ENCODE measurements at places on chromosomes 4 and X.

- no peak for DNase-seq
Observed at GRCh38 chr4:130722361-130722760, 1626.4 kb downstream of the C4orf33 start.

GRCh38 chr4:37905533-37906169 lies 14.8 kb downstream of the TBC1D1 start:
- no peak for DNase-seq

- no peak for DNase-seq
Observed at GRCh38 chr4:1785592-1785991, 7.5 kb upstream of the FGFR3 start.

GRCh38 chr4:147794787-147795413 lies 63.0 kb downstream of the ARHGAP10 start:
- DNase-seq = no peak

DNA sequence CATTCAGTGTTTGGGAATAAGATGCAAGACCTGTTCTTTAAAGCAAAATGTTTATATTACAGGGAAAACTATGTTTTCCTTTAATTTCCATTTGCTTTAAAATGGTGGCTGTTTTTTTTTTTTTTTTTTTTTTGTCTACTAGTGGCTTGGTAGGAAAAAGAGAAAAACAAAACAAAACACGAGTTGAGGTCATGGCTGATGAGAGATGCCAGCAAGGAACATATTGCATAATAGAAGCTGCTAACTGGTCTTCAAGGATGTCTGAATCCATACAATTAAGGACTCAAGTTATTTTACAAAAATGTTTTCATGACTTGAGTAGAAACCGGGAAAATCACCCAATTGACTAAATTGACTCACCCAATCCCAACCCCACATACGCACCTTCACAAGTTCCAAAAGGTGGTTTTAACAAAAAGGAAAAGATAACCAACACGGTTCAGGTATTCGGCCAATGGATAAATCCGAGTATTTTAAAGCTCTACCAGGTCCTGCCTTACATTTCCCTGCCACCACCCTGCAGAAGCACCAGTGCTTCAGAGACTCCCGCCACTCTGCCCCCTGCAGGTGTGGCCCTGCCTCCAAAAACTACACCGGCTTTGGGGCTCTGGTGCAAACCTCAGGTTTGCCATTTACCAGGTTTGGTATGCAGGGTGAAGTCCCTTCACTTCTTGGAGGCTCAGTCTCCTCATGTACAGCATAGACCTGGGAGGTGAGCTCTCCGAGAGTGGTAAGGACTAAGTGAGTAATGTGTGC lies 27.1 kb downstream of the PIR start:
- peak; percentile 47 for DNase-seq

GRCh38 chr4:27304751-27305150 lies 444.1 kb downstream of the STIM2 start:
- no peak for DNase-seq

DNA sequence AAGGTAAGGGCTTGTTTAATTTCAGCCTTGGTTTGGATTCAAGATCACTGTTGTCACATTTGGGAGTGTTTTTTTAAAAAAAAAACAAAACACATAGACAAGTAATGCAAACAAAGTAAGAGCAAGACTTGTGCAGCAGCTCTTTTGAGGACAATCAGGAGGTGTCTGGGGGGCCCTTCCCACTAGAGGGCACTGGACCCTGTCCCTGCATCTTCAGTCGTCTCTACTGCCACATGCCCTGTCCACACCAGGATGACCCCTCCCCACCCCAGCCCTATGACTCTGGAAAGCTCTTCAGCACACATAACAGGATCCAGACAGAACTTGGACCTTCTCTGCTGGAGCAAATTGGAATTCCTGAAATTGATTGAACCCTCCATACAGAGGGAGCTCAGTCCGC lies 71.0 kb downstream of the USP46 start:
- no peak for DNase-seq

- DNase-seq = no peak
Observed at GRCh38 chr4:7967501-7968261, 28.0 kb upstream of the AFAP1 start.

GRCh38 chr4:105946771-105947170 lies 51.5 kb downstream of the NPNT start:
- no peak for DNase-seq

DNA sequence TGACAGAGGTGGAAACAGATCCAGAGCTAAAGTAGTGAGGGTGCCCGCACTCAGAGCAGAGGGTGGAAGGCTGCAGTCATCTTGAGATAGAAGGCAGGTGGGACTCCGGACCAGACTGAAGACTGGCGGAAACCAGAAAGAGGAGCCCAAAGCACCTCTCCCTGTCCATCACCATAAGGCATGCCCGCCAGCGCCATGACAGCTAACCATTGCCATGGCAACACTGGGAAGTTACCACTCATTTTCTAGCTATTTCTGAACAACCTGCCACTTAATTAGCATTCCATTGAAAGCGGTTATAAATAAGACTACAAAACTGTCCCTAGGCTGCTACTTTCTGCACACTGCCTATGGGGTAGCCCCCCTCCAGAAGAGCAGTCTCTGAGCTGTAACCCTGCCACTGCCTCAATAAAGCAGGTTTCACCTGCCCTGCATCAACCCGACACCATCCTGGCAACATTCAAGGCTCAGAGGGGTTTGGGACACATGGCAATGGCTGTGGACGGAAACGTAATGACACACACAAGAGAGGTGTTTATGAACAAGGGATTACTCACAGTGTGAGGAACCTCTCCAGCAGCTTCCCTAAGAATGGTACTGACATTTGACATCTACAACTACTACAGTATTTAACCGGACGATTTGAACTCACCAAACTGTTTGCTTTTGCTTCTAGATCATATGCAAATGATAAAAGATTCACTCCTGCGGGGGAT lies 27.8 kb upstream of the FGFBP2 start:
- DNase-seq = no peak

DNA sequence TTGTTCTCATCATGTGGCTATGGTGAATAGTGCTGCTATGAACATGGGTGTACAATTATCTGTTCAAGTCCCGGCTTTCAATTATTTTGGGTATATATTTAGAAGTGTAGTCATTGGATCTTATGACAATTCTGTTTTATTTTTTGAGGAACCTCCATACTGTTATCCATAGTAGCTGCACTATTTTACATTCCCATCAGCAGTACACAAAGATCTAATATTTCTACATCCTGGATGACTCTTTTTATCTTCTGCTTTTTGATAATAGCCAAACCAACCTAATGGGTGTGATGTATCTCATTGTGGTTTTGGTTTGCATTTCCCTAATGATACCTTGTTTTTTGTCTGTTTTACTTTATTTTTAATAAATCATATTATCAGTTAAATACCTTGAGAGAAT lies 12.9 kb upstream of the IL13RA1 start:
- DNase-seq = no peak

GRCh38 chr4:182855312-182855711 lies 61.9 kb downstream of the DCTD start:
- no peak for DNase-seq

DNA sequence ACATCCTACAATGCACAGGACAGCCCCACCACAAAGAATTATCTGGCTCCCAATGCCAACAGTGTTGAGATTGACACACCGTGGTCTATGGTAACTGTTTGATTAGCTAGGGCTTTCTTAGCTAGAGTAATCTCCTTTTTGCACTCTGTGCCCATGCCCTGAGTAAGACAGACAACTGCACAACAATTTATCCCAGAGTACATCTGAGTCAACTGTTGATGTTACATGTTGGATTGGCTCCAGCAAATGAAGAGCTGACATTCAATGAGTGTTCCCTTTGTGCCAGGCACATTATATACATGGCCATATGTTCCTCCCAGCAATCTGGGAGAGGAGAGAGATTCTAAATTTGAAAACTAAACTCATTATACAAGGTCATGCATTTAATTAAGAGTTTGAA lies 3.9 kb upstream of the FAM9C start:
- peak; percentile 78 for DNase-seq

DNA sequence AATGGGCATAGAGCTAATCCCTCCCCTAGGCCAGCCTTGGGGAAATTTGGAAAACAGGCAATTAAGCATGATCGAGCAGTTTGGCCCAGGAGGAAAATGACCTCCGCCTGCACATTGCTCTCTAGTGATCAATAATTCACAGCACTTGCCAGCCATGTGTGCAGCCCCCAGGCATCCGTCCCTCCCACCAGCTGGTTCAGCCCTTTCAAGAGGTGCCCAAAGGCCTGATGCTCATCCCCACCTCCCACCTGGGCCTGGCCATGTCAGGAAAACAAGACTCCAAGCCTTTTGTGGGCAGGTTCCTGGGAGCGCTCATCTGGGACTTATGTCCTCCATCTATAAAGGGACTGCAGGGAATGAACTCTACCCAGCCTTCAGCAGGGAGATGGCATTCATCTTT lies 17.5 kb upstream of the PPP2R2C start:
- no peak for DNase-seq

DNA sequence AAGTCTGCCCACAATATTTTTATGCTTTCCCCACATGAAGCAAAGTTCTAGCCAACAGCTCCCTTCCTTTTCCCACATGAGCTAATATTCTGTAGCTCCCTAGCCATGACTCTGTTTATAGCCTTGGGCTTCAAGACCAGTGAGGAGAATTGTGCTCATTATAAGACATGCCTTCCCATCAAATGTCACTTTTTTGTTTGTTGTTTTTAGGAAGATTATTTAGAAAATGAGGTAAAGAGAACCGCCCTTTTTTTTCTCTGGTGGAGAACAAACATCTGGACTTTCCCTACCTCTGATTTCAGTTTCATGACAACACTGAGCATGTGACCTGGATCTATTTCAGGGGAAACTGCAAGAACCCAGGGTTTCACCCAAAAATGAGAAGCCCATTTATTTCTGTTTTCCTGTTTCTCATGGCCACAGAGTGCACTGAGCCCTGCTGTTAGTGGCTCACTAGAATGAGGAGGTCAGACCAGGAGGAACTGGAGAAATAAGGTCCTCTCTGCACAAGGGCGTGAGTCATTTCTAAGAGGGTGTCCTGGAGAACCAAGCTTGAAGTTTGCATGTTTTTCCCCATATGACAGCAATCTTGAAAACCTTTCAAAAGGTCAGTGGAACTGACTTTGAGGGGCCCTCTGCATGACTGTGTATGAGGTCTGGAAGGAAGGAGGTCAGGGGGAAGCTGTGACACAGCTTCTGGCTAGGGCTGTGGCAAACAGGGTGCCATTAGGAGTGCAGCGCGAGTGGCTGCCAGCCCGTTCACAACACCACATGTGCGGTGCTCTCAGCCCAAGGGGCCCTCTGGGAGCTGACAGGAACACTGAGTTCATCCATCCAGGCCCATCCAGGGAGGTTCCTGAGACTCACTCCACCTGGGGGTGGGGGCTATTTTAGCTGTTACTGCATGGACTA lies 55.2 kb downstream of the CHST7 start:
- peak; percentile 46 for DNase-seq

GRCh38 chr4:124105212-124105611 lies 607.3 kb downstream of the ANKRD50 start:
- peak; percentile 51 for DNase-seq

DNA sequence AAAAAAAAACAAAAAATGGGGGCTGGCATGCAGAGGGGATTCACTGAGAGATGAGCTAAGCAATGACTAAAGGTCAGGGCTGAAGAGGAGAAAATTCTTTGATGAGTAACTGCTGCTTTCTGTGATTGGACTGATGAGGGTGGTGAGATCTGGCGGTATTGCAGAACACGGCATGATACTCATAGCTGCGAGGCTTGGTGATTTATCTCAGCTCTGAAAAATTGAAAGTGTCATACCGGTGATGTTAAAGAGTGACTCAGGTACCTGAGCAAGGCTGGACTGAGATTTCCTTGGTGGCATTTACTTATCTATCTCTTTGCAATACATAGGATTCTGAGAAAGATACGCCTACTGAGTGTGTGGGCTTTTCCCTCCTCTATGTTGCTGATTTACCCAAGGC lies 204.1 kb upstream of the DDX53 start:
- DNase-seq = peak; percentile 10

DNA sequence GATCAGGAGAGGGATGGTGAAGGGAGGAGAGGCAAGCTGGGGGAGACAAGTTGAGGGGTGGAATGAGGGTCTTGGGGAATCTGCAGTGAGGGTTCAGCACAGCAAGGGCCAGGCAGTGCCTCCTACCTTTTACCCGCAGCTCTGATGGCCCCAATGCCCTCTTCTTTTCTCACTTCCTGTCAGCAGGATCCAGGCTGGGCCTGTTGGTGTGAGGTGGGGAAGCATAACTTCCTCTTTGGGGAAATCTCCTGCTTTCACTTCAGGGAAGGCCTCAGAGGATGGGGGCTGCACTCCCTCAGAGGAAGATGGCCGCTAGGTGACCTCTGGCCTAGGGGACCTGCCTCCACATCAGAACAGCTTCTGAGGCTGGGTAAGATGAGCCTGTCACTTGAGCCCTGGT lies 36.5 kb downstream of the EFNB1 start:
- no peak for DNase-seq

GRCh38 chr4:33649471-33649870 lies 2594.8 kb downstream of the ARAP2 start:
- DNase-seq = no peak

GRCh38 chr4:1337376-1337831 lies 9.6 kb upstream of the UVSSA start:
- no peak for DNase-seq

GRCh38 chr4:17115583-17115982 lies 217.1 kb upstream of the LDB2 start:
- no peak for DNase-seq

GRCh38 chr4:8403976-8404375 lies 36.5 kb downstream of the ACOX3 start:
- no peak for DNase-seq

DNA sequence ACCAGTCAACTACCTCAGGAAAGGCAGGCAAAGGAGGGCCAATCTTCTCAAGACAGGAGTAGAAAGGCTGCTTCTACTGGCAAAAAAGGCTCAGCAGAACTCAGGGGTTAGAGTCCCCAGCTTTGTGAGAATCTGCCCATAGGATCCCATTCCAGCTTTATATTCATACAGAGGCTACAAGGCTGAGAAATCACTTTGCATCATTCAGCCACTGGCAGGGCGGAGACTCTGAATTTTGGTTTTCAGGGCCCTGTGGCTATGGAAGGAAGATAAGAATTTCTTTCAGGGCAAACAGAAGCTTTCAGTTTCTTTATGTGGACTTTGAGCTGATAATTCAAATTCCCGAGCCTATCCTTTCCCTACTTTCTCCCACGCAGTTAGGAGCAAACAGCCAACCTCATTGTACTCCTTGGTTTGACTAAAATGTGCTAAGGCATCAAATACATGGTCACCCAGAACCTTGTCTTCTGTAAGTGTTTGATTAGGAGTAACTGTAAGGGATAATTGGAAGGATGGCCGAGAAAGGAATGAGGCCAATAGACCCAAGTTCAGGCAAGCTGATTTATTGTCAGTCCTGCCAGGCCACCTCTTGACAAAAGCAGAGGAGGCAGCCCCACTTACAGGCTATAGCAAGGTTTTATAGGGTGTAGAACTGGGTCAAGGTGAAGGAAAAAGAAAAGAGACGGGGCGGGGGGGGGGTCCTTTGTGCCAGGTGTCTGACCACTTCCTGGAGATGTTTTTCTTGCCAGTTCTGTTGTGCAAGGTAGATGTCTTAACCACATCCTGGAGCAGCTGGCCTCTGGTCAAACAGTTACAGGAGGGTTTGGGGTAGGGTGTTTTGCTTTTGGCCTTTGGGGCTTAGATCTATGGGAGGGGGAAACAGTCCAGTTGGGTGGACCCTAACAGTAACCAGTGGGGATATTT lies 165.3 kb upstream of the PPP1R2C start:
- no peak for DNase-seq

- DNase-seq = no peak
Observed at GRCh38 chrX:8946563-8946962, 87.4 kb downstream of the FAM9B start.

- no peak for DNase-seq
Observed at GRCh38 chr4:78570117-78570516, 18.5 kb downstream of the ANXA3 start.

Data from iris pigment epithelial cell (primary cell).